ENCODE measurements at places on chromosomes 16 and 17.

- no peak for DNase-seq
Measured at GRCh38 chr16:24553983-24554382, 14.6 kb downstream of the RBBP6 start.

- no peak for DNase-seq
Measured at GRCh38 chr17:82831818-82832200, 8.0 kb downstream of the ZNF750 start.

DNA sequence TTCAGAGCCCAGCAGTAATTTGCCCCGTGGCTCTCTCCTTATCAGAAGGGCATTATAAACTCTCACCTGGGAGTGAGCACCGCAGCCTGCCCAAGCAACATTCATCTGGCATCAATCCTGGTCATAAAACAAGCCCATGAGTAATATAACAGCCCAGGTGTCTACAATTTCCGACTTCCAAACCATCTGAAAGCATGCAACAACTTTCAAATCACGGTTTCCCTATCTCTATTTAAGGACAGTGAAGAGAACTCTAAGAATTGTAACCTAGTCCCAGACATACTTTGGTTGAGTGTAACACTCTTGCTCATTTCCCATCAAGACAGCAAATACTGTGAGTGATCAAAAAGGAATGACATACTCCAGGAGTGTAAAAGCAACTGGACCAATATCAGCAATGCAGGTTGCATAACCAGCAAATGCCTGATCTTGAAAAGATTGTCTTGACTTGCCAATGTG lies 487.4 kb upstream of the SOX9 start:
- DNase-seq = peak; percentile 69

DNA sequence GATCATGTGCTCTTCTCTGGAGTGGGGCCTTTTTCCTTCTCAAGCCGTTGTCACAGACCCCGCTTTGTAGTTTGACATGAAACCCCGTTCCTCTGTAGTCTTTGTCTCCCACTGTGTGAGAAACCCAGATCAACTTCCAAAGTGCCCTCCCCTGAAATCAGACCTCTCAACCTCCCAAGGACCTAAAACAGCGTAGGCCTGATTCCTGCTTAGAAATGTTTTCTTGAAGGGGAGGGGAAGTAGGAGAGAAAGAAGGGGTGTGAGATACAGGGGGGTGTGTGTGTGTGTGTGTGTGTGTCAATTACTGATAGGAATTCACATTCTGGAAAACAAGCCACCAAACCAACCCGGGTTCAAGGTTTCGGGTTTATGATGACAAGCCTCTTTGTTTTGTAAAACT lies 1.4 kb downstream of the UBE2O start:
- DNase-seq = no peak

- DNase-seq = no peak
Measured at GRCh38 chr16:1286513-1287094, 22.8 kb upstream of the UBE2I start.

DNA sequence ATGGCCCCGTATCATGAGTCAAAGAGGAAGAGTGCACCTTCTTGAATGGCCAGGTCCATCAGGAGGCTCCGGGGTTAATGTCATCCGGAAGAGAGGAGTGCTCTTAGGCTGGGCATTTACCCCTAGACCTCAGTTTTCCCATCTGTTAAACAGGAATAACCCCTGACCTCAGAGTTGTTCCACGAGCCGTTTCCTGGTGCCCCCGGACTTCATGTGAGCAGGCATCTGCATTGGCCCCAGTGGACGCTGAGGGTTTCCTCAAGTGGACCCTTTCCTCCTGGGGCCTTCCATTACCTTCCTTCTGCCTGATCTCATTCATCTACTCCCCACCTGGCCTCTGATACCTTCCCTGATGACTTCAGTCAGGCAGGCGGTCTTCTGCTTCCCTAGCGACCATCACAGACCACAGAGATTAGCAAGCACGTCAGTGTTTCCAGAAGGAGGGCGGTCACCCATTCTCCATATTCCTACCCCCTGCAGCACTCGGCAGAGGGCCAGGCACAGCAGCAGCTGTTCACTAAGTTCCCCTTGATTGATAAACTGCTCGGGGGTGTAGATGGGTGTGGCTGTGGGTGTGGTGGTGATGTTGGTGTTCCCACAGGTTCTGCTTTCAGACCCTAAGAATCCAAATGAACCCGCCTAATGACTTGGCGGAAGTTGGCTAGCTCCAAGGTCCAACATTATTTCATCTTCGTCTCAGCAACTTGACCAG lies 346.6 kb upstream of the TNRC6C start:
- DNase-seq = no peak

- no peak for DNase-seq
Measured at GRCh38 chr17:79065105-79065670, 9.4 kb upstream of the ENGASE start.

DNA sequence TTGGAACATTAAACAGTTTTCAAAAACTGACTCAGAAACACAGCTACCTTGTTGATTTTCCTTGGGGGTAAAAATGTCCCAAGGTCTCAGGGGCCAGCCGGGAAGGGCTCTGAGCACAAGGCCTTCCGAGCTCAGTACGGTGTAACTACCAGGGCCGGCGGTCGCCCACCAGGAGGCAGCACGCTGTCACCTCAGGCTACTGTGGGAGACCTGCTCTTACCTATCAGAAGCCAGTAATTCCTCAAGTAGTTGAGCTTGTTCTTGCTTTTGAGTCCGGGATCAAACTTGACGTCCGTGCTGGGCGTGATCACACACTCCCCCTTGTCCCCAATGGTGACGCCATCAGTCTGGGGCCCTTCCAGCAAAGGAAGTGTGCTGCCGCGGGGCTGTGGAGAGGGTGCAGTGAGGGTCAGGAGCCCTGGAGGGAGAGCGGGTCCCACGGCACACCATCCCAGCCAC lies 43.4 kb upstream of the ICAM2 start:
- DNase-seq = no peak

DNA sequence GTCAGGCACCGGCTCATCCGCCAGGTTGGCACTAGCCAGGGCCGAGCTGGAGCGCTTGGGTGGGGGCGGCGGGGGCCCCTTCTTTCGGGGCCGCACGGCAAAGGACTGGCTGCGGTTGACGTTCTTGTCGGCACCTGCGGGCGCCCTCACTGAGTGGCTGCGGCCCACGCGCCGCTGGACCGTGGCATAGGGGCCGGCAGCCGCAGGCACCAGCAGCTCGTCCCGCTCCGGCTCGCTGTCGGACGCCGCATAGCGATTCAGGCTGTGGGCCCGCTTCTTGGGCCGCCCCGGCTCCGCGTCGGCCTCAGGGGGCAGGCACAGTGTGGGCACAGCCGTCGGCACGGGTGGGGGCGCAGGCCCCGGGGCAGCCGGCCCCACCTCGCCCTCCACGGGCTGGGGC lies 15.9 kb downstream of the CASKIN1 start:
- no peak for DNase-seq

- no peak for DNase-seq
Measured at GRCh38 chr17:29705386-29705785, 82.7 kb upstream of the CORO6 start.

DNA sequence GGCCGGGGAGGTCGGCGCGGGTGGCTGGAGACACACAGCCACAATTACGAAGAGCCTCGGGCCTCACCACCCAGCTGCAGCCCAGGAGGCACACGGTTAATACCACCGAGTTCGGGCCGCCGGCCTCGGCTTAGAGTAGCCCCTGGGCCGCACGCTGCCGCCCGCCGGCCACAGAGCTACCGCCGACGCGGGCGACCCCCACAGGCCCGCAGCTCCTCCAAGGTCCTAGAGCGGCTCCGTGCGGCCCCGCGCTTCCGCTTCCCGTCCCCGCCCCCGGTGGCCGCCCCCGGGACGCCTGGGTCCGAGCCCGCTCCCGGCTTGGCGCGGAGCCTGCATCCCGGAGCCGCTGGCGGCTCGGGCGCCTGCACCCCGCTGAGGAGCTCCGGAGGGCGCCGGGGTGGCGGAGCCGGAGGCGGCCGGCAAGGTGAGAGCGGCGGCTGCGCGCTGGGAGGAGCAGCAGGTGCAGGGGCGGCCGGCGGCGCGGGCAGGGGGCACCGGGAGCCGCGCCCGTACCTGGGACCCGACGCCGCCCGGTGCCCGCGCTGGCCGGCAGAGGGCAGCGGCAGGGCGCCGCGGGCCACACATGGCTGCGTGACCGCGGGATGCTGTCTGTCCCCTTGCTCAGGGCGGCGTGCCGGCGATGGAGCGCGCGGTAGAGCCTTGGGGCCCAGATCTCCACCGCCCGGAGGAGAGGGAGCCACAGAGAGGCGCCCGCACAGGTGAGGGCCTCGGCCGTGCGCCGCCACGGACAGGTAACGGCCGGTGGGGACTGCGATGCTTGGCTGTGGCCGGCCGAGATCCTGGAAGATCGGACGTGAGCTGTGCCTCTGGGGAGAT lies at the start of gene ZNF48:
Gene ZNF48 (plus strand): TSS at position 266 of the 837 bp plus-strand sequence. CDS start 375 bp downstream, at position 641.
- no peak for DNase-seq

DNA sequence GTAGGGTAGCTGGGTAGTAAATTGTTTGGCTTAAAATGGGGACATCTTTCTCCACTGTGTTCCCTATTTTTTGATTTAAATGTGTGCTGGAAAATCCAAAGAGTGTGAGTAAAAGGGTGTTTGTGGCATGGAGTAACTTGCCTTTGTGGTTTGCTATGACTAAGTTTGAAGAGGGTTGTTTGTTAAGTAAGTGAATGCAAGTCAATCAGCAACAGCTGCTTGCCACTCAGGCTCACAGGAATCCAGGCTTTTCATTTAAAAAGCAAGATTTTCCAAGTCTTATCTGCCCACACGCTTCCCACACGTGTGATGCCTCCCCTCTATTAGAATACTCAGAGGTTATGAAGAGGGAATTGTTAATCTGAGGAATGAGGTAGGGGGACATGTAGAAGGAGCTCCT lies 847.7 kb upstream of the RBFOX1 start:
- DNase-seq = no peak

GRCh38 chr17:50186661-50187393 lies 14.6 kb downstream of the COL1A1 start:
- no peak for DNase-seq

DNA sequence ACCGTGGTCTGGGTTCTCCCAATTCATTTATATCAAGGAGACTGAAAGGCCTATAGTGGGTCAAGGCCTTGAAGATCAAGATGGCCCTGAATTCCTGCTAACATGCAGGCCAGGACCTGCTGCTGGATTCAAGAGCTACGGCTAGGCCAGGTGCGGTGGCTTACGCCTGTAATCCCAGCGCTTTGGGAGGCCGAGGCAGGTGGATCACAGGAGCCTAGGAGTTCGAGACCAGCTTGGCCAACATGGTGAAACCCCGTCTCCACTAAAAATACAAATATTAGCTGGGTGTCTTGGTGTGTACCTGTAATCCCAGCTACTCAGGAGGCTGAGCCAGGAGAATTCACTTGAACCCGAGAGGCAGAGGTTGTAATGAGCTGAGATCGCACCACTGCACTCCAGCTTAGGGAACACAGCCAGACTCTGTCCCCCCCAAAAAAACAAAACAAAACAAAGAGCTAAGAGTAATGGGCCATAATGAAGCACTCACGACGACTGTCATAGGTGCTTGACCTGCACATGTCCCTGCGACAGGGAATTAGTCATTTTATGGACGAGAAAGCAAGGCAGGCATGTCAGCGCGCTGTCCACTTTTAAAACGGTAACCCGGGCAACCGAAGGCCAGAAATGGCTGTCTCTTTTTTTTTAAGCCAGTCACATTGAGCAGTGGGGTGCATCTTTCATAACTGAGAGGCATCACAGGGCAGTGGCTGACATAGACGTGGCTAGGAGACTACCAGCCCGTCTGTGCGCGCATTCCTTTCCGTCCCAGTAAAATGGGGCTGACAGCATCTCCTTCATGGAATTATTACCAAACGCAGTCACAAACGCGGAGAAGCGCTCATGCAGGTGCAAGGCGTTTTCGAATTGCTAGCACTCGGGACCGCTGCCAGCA lies 1.0 kb upstream of the FBRS start:
- no peak for DNase-seq

DNA sequence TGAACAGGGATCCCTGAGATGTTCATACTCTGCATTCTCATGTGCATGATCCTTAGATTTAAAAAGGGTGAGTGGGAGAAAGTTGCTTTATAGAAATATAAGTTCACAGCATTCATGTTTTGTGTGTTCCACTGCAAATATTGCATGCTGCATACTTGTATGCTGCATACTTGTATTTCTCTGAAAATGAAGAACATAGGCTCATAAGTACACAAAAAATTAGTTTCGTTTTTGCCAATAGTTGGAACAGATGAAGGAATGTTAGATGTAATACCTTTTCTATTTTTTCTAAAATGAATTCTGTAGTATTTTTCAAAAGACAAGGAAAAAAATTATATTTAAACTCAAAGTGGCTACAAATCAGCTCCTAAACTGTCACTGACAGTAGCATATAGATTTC lies 79.0 kb downstream of the NFAT5 start:
- no peak for DNase-seq

DNA sequence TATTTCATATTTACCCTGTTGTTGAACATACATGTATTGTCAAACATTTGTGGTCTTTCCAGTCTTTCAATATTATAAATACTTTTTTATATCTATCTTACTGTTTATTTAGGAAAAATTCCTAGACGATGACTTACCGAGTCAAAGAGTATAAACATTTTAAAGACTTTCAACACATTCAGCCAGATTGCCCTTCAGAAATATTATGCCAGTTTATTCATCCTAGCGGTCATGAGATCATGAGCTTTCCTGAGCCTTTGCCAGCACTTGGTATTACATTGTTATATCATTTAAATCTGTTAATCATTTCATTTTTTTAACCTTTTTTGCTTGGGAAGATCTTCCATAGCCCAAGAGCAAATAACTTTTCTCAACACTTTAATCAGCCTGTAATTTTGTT lies 197.4 kb downstream of the SPECC1 start:
- DNase-seq = peak; percentile 68

GRCh38 chr16:8631373-8631772 lies 9.9 kb downstream of the METTL22 start:
- DNase-seq = no peak

- no peak for DNase-seq
Measured at GRCh38 chr17:37541880-37542660, 52.4 kb downstream of the DUSP14 start.

- DNase-seq = no peak
Measured at GRCh38 chr17:49576088-49576916, 631 bp downstream of the NXPH3 start.

DNA sequence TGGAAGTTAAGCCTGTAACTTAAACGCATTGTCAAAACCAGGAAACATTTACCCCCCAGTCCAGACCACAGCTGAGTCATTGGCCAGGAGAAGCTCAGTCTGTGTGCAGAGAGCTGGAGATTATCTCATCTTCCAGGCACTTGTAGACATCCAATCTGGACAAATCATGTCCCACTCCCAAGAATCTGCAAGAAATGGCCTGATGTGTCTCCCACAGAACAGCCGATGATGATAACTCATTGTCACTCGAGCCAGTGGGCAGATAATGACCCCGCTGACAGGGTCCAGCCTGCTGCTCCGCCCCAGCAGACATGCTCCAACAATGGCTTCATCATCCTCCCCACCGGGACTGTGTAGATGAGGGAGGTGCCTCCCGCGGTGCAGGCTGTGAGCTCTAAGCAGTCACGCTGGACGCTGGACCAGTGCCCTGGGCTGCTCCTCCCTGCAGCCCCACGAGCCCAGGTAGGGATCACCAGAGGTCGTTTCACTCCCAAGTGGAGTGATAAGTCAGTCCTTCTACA lies 322.5 kb downstream of the C16orf95 start:
- peak; percentile 62 for DNase-seq

DNA sequence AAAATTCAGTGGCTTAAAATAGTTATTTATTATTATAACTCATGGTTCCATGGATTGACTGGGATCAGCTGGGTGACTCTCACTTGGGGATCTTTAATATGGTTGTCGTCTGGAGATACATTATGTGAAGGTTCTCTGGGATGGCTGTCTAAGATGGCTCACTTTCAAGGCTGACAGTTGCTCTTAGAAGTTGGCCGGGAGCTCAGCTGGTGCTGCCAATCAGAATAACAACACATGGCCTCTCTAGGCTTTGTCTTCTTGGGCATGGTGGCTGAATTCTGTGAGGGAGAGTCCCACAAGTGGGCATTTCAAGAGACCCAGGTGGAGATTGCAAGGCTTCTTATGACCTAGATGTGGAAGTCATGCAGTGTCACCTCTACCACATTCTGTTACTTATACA lies 269.7 kb downstream of the CA10 start:
- DNase-seq = no peak
